Heart left ventricle (tissue), 16 donors: ENCODE measurements at places on chromosomes 7 and 10. TPM values are rescaled to one million over a fixed set of nuclear protein-coding genes. Genes with fewer than 3 reads are reported as not detected.
A peak's percentile ranks its signal among the peaks of the same experiment; 100 is the strongest.

GNGT1 gene
- polyA plus RNA-seq = not detected

OPALIN gene
- polyA plus RNA-seq = not detected

- DNase-seq = no peak
These were observed 80.4 kb downstream of the NRBF2 start for GRCh38 chr10:63213489-63213888.

ASNS gene
- polyA plus RNA-seq = 8.3 TPM

APBB1IP gene
- 1.7 TPM for polyA plus RNA-seq

SCIN gene
- polyA plus RNA-seq = 0.01 TPM

- peak; percentile 79 for DNase-seq
These were observed 76.2 kb downstream of the VIPR2 start for GRCh38 chr7:159068488-159068811.

DNA sequence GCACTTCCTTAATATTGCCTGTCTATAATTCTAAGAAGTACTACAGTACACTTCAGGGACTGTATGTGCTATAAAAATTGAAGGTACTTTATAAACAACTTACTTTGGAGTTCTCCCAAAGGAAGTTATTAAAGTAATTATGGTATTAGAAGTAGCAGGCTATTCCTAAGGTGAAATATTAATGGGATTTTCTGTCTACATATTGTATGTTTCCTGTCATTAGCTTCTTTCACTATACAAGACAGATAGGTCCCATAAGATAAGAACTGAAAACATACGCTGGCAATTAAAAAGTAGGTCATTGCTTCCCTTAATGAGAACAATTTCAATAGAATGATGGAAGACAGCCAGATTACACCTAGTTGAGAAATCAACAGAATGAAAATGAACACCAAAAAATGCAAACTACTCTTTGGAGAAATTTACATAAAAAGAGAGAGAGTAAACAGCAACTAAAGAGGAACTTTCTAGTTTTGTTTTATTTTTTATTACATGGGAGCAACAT is 147.0 kb downstream of the HBP1 start:
- DNase-seq = no peak

NSMCE4A gene
- polyA plus RNA-seq = 31.2 TPM

C10orf62 gene
- 1.3 TPM for polyA plus RNA-seq

- no peak for DNase-seq
These were observed 1250.5 kb downstream of the TYW1 start for GRCh38 chr7:68247126-68247525.

GRCh38 chr7:32142649-32143048 is 72.4 kb upstream of the PDE1C start:
- DNase-seq = no peak

EMX2 gene
- polyA plus RNA-seq = 0.06 TPM
